Stimulated activated CD4-positive, alpha-beta T cell treated with anti-CD3 and anti-CD28 coated beads, Interleukin-15, amount 100 ng/mL, for 48 hours (primary cell): ENCODE measurements at places on chromosomes 4 and X.

DNA sequence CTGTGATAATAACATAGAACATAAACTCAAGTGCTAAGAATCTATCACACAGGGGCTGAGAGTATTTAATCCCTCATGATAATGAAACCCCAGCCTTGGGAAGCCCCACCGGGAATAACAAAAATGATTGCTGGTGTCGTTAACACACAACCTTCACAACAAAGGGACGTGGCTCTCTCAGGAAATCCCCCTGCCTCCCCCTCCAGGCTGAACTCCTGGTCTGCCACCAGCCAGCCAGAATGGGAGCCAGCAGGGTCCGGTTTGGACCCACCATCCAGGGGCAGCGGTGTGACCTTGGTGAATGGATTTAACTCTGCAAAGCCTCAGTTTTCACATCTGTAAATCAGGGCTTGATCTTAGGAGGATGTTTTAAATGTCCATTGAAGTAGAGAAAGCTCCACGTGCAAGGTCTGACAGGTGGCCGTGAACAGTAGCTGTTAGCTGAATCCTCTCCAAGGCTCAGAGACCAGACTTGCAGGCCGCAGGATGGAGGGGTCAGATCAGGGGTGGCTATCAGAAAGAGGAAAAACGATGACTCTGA lies 46.5 kb downstream of the ABLIM2 start:
- DNase-seq = no peak

GRCh38 chr4:185921583-185922555 lies 109.9 kb upstream of the SORBS2 start:
- no peak for DNase-seq

DNA sequence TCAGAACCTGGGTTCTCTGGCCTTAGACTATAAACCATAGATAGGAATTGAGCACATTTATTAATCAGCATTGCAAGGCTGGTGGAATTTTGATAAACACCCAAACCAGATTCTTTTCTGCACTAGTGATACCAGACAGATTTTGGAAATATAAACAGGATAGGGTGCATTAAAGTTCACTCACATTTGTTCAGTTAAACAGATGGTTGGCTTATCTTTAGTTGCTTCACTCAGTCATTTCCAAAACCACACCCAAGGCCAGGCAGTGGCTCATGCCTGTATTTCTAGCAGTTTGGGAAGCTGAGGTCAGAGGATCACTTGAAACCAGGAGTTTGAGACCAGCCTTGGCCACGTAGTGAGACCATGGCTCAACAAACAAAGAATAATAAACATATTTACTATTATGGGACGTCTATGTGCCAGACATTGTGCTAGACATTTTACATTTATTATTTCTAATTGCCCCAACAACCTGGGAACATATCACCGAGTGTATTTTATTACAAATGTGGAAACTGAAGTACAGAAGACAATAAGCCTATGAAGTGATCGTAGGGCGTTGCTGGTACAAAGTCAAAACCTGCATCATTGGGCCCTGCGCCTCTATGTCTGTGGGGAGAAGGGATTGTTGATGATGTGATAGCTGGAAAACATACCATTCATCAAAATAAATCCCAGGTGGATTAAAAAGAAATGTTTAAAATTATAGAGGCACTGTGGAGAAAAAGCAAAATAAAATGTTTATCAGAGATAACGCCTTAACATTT lies 15.0 kb downstream of the ADD1 start:
- no peak for DNase-seq

DNA sequence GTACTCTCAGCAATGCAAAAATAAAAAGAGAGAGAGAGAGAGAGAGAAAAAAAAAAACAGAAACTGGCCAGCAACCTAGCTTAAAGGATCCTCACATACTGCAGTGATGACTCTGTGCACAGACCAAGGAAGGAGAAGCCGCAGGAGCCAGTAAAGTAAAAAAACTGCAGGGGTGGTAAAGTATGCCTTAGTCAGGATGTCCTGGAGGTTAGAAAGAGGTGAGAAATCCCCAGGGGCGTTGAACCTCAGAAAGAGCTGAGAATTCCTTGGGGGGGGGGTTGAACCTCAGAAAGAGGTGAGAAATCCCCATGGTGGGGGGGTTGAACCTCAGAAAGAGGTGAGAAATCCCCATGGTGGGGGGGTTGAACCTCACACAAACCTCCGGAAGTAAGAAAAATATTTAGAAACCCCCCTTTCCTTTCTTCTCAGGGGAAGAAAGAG lies 48.0 kb downstream of the MAGEA9 start:
- DNase-seq = no peak
